ENCODE measurements at places on chromosomes 1 and 21. TPM values are rescaled to one million over a fixed set of nuclear protein-coding genes. Genes with fewer than 3 reads are reported as not detected.

Gene NOS1AP
- total RNA-seq: not detected

Gene USH2A
- total RNA-seq: under 0.01 TPM

Gene FMN2
- total RNA-seq: 8.3 TPM

Gene GNAT2
- total RNA-seq: 0.19 TPM

Gene CD34
- 0.53 TPM for total RNA-seq

Gene LAD1
- not detected for total RNA-seq

Gene DLGAP3
- total RNA-seq: under 0.01 TPM

Gene CIART
- total RNA-seq: 8.9 TPM

Gene SLC1A7
- 0.13 TPM for total RNA-seq

Gene HCRTR1
- 0.26 TPM for total RNA-seq

Gene HES5
- total RNA-seq: not detected

Data from aortic smooth muscle cell (primary cell).